Hypothalamus (tissue), 51 donors: ENCODE measurements at places on chromosomes 2 and 18.

DNA sequence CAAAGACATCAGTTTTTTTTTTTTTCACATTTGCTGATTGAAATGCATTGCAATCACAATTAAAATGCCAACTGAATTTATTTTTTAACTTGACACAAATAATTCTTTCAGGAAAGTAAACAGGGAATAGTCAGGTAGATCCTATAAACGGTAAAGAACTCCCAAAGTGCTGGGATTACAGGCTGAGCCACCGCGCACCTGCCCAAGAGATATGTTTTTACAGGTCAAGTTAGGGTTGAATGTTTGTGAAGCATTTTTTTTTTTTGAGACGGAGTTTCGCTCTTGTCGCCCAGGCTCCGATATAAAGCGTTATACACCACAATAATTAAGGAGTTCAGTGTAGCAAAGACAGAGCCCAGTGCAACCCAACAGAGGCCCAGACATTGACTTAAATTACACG is 15.1 kb downstream of the ITM2C start:
- DNase-seq, result no peak

GRCh38 chr2:222545823-222546795 is 109.8 kb downstream of the FARSB start:
- DNase-seq, result no peak

DNA sequence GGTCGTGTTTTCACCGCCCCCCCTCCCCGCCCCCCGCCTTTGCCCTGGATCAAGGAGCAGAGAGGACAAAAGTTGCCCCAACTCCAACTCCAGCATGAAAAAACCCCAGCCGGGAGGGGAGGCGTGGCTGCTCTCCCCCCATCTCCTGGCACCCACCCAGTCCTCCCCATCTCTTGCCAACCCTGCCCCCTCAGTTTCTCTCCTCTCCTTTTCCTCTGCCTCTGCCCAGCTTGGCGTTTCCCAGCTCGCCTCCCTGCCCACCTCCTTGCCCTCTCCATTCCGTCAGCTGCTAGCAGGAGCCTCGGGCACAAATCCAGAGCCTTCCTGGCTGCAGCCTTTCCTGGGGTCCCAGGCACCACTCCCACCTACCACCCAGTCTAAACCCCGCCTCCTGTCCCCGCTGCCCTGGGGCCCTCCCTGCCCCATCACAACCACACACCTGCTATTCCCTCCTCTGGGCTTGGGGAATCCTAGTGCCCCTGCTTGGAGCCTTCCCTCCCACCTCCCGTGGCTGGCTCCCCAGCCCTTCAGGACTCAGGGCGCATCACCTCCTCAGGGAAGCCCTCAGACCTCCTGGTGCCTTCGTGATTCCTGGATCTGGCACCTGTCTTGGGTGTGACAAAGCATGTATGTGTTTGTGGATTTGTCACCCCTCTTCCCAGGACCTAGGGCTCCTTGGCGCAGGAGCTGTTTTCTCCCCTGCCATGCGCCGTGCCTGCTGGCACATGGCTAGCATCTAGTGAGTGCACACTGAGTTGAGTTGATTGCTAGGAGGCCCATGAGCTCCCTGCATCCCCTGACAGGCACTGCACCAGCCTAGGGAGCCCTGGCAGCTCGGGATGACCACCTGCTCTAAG is 209.1 kb downstream of the TFCP2L1 start:
- peak; percentile 42 for DNase-seq

GRCh38 chr2:31822587-31822986 is 188.2 kb downstream of the MEMO1 start:
- DNase-seq, result no peak

DNA sequence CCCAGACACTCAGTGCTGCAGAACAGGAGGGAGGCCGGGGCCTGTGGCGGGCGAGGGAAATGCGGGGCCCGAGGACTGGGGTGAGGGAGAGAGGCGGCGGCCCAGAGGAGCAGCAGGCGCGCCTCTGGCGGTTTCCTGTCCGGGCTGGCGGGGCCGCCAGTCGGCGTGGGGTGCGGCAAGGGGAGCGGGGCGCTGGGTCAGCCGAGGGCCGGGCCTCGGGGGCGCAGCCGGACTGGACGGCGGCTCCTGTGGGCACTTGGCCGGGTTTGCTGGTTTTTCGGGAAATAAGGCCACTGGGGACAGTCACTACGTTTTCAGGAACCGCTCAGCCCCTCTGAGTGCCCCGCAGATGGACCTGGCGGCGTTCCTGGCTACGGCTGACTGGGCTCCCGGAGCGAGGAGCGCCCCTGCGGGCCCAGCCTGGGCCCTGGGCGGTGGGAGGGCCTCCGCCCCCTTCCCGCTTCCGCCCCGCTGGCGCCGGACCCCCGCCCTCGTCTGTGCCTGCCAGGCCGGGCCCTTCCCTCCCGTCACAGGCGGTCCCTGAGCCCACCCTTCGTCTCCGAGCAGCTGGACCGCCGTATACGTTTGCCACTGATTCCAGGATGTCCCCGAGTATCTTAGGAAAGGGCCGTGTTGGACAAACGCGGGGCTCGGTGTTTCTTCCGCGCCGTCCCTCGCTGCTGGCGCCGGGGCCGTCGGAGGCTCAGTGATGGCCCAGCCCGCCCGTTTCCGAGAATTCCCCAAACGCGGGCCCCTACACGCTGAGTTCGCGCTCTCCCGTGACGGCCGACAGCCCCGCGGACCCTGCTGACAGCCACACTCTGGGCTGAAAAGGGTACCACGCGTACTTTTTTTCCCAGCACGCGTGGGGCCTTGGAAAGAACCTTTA is 84.6 kb downstream of the FAM210A start:
- no peak for DNase-seq

DNA sequence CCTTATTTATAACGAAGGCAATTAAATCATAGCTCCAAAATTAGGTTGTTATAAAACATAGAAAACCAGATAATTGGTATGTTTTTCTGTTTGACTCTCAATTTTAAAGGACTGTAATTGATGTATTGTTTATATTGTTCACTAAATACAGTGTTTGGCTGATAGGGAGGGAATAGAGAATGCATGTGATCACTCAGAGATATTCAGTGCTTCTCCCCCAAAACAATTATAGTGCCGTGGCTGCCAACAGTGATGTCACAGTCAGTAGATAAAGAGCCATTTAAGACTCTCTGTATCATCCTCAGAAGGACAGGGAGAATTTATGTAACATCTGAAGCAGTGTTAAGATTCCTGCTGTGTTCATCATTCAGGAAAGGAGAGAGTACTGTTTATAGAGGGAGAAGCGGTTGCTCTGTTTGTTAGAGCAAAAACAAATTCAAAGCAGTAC is 69.6 kb downstream of the PHLPP1 start:
- DNase-seq, result no peak

GRCh38 chr2:51424418-51424817 is 392.5 kb upstream of the NRXN1 start:
- DNase-seq, result no peak

DNA sequence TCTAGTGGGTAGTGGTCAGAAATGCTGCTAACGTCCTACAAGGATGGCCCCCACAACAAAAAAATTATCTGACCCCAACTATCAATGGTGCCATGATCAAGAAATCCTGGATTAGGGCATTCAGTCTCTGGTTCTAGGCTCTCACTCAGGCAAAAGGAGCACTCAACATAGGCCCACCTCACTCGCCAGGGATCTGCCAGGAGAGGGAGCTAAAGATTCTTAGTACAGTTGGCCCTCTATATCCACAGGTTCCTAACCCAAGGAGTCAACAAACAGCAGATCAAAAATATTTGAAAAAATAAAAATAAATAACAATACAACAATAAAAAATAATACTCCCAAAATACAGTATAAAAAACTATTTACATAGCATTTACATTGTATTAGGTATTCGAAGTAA is 10.0 kb downstream of the SLC4A5 start:
- no peak for DNase-seq

GRCh38 chr2:157334335-157334734 is 8.7 kb upstream of the ERMN start:
- DNase-seq, result no peak

DNA sequence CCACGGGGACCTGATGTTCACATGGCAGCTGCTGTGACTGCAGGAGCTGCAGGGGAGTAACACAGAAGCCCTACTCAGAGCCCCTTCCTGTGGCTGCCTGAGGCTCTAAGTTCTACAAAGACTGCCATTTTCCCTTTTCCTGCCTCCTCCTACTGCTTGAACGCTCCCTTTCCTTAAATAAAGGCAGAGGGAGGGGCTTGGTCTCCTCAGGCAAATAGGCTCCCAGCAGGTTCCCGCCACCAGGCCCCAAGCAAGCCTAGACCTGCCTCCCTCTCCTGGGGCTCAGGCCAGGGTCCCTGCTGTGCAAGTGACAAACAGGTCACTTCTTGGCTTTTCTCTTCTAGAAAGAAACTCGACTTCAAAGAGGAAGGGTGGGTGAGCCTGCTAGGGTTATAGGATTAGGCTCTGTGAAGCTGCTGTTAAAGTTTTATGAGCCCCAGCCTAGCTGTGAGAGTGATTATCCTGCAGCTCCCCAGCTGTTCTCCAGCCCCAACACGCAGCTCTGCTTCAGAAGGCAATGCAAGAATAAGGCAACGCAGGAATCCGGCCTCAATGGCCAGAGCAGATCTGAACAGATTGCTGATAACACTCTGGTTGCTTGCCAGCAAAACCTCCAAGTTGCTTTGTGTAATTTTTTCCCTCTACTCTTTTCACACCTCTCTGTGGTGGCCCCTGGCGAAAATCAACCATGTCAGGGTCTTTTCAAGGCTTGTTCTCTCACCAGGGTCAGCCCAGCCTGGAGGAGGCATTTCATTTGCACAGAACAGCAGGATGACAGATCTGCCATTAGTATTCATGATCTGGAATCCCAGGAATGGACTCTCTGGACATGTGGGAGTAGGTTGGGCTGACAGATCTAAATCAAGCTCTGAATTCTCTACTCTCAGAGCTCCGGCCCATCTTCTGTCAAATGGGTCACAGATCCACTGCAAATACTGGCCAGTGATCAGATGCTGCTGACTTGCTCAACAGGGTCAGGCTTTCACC is 71.3 kb downstream of the MRO start:
- no peak for DNase-seq

GRCh38 chr18:61908661-61909060 is 15.9 kb upstream of the RNF152 start:
- DNase-seq, result no peak

DNA sequence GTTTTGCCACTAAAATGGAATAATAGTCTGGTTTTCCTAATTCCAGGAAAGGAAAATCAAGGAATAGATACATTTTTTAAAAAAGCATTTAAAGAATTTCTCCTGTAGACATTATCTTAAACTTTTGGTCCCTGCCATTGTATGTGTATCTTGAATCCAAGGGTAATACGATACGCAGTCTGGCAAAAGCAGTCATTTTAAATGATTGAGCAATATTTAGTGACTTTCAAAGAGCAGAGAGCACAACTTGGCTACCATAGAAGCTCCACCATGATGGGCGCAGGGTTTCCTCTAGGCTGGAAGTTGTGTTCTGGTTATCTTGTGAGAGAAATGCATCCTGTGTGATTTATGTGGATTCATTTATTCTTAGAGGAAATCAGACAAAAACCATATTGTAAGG is 92.9 kb downstream of the NEDD4L start:
- no peak for DNase-seq

- DNase-seq, result no peak
These were observed 588 bp downstream of the TMEM214 start for GRCh38 chr2:27033253-27033852.

- no peak for DNase-seq
These were observed 83.2 kb downstream of the DGKD start for GRCh38 chr2:233437439-233437955.

- no peak for DNase-seq
These were observed 97.9 kb downstream of the BAZ2B start for GRCh38 chr2:159518321-159519005.

DNA sequence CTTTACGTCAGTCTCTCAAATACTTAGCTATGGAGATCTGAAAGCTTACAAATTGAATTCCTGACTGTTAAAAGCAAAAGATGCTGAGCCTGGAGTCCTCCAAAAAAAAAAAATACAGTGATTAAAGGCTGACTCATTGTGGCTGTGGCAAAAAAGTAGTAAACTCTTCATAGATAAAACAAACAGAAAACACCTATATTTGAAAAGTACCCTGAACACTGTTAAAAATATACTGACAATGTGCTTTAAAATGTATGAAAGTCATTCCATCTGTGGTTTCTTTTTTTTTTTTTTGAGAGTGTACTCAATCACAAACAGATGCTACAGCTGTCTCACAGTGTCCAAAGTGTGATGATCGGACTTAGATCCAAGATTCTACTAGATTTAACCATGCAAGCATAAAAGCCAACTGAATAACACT is 267.6 kb upstream of the CYP26B1 start:
- DNase-seq, result no peak

- no peak for DNase-seq
These were observed 5.1 kb downstream of the ACTG2 start for GRCh38 chr2:73897934-73898333.

- DNase-seq, result no peak
These were observed 123.1 kb downstream of the OSR1 start for GRCh38 chr2:19235308-19235707.

GRCh38 chr2:160254189-160254762 is 54.2 kb upstream of the ITGB6 start:
- DNase-seq, result no peak

DNA sequence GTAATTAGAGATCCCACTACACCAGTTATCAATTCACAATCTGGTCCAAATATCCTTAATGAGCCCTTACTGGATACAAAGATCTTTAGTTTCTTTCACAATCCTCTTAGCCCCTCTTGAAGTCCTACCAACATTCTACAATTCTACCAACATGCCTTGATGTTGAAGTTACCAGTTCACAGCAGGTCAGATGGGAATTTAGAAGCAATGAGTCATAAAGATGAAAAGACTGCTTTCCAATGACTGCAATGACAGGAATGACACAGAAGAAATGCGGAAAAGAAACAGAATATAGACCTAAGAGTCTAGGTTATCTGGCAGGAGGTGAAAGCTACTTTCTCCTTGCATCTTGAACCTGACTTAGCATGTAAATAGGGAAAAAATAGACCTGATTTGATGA is 24.5 kb downstream of the RTTN start:
- no peak for DNase-seq

DNA sequence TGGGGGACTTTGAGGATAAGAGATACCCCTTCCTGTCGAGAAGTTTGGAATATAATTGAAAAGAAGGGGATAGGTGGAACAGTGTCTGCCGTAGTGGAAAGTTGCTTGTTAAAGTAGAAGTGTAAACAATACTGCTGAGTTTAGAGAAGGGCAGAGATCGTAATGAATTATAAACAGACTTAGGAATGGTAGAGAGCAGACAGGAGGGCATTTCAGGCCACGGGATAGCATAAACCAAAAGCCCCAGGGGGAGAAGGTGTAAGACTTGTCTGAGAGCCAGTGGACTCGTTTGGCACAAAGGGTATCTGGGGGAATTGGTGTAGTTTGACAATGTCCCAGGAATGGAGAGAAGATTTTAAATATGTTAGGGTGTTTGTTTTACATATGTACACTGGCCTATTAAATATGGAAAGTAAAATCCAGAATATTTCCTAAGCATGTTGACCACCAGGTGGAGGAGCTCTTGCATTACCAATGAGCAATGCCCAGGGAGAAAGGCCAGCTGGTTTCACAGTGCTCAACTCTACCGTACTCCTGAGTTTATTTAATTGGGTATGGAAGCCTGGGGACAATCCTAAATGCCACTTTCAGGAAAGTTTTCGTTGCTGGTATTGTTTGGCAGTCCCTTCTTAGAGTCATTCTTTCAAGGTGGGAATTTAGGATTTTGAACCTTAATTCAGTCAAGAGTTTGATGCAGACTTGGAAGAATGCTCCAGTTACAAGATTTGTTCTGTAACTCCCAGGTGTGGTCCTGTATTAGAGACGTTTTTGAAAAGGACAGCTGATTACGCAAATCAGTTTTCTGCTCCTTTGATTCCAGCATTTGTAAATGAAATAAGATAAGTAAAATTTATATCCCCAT is 7.5 kb downstream of the COPS8 start:
- DNase-seq, result no peak
